Gastrocnemius medialis (tissue), 4 donors: ENCODE measurements at places on chromosomes 5 and 9.

- no peak for DNase-seq
Observed at GRCh38 chr5:91500758-91501157, 117.6 kb upstream of the ARRDC3 start.

DNA sequence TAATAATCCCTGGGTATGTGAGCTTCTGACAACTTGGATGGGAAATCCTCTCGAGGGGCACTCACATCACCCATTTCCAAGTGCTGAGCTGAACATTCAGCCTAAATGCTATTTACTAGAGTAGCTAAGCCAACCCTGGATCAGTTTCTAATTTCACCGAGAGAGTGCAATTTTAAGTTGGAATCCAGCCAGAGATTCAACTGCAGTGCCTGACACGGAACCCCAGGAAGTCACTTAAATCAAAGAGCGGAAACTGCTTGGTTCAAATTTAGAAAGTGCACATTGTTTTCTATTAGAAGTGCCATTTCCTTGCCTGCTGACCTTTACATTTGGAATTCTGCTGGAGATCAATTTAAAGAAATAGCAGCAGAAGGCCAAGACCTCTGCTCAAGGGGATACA, 8.8 kb downstream of the SPRY4 start:
- DNase-seq, result no peak

DNA sequence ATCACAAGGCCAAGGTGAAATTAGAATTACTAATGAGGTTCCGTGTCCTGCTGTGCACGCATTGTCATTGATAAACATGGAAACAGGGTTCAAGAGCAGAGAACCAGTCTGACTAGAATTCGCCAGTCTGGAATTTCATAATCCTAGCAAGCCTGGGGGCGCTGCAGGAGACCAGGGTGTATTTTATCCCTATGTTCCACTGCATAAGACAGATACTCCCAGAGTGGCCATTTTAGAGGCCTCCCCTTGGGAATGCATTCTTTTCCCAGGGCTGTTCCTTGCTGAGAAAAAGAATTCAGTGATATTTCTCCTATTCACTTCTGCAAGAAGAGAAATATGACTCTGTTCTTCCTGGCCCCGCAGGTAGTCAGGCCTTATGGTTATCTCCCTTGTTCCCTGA, 1387.7 kb downstream of the MAT2B start:
- DNase-seq, result no peak

- DNase-seq, result peak; percentile 5
Observed at GRCh38 chr9:72041775-72042194, 18.6 kb downstream of the C9orf57 start.

DNA sequence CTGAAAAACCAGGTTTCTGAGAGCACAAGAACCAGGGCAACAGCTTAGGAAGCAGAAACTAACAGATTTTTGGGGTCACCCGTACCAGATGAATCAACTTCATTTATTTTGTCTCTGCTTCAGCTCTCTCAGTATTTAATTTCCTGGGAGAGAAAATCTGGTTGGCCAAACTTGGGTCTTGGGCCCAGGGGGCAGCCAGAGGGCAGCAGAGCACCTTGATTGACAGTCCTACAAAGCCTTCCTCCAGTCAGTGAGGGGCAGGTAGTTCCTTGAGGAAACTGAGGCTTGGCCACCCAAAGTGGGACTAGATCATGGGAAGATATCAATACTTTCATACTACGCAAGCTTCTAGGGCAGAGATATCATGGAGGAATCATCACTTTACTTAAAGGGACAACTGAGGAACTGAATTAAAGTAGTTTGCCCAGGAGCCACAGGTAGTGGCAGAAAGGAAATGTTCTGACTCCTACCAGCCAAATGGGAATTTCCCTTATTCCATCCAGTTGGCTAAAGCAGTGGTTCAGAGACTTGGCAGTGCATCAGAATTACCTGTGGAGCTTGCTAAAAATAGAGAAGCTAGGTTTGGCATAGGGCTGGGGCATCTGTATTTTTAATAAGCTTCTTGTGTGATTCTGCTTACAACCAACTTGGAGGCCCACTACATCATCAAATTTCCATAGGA, 21.5 kb upstream of the ARHGAP26 start:
- DNase-seq, result peak; percentile 11

GRCh38 chr5:79107020-79107796, 4.4 kb upstream of the BHMT start:
- DNase-seq, result no peak

DNA sequence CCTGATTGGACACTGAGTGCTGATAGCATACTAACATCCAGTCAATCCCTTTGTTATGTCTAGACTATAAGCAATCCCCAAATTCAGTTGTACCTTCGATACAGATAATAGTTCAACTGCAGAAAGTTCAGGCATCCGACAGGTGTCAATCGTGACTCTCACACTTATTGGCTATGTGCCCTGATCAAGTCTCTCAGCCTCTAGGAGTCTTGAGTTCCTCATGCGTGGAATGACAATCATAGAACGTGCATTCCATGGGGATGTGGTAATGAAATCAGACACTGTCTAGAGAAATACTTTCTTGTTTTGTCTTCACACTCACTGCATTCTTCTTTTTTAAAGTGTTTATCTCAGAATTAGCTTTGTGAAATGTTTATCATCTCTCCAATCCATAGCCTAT, 4.8 kb downstream of the ANKRD34B start:
- DNase-seq, result no peak

DNA sequence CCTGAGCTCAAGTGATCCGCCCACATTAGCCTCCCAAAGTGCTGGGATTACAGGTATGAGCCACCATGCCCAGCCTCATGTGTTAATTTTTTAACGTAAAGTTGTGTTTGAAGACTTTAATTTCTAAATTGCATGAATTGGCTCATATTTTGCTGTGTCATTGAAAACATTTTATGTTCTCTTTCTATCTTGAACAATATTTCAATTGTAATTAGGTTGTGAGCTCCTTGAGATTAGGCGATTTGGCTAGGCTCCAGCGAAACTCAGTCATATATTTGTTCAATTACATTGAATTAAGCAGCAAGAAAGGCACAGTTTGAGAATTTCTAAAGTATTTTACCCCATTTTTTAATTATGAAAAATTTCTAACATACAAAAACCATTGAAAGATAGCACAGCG, 34.0 kb downstream of the GAPVD1 start:
- no peak for DNase-seq

- no peak for DNase-seq
Observed at GRCh38 chr9:99118782-99119466, 14.0 kb downstream of the TGFBR1 start.

- no peak for DNase-seq
Observed at GRCh38 chr9:118023644-118024043, 319.4 kb downstream of the TLR4 start.

DNA sequence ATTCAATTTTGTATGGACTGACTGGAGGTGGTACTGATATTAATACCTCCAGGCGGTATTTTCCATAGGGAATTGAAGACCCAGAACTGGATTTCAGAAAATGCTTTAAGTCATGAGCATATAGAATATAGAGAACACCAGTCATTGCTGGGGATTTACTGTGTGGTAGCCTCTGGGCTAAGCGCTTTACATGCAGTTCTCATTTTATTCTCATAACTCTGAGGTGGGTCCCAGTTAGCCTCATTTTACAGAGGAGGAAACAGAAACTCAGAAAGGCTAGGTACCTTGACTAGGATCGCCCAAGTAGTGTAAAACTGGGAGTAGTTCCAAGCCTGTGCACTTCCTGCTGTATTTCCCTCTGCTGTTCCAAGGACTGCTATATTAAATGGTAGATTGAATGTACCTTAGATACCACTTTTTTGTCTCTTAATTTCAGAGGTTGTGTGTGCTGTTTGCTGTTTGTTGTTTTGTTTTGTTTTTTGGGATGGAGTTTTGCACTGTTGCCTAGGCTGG, 13.8 kb downstream of the SLC44A1 start:
- DNase-seq, result no peak

GRCh38 chr5:133818869-133819600, 149.4 kb downstream of the C5orf15 start:
- no peak for DNase-seq

- no peak for DNase-seq
Observed at GRCh38 chr9:561427-561826, 280.1 kb upstream of the DMRT1 start.

DNA sequence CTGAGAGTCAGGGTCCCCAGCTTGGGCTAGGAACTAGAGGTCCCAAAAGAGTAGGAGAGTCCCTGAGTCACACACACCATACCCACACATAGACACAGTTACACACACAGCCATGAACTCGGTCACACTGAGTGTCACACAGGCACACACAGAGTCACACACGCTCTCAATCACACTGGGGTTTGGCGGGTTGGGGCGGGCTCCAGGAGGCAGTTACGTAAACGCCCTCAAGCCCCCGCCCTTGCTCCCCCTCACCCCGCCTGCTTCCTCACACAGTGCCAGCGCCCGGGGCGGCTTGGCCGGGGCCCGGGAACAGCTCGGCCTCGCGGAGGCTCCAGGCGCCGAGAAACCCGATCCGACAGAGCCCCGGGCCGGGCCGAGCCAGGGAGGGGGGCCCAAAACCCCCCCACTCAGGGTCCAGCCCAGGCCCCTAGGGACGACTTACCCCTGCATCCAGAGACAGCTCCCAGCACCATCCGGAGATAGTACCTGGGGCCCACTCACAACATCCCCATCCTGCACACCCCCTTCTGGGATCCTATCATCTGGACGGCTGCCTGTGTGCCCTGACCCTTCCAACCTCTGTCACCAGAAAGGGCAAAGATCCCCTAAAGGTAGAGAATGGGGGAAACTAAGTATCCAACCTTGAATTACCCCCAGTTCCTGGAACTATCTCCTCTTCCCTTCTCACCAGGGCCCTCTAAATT, 3.5 kb upstream of the CNTFR start:
- peak; percentile 85 for DNase-seq

DNA sequence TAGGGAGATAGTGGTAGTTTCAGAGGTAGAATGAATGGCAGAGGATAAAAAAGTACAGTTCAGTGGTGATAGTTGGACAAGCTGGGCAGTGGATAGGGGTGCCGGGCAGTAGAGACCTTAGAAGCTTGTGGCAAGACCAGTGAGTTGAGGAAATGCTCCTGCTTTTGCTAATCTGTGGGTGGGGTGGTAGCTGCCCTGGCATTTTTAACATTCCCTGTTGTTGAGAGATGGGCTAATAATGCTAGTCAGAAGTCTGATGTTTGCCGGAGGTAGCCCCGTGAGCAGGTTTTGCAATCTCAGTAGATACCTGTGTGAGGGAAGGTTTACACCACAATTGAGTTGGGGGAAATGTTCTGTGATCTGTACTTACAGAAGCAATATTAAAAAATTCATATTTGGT, 91.1 kb downstream of the TRIO start:
- no peak for DNase-seq

GRCh38 chr9:102362470-102363132, 624.2 kb upstream of the GRIN3A start:
- DNase-seq, result no peak

DNA sequence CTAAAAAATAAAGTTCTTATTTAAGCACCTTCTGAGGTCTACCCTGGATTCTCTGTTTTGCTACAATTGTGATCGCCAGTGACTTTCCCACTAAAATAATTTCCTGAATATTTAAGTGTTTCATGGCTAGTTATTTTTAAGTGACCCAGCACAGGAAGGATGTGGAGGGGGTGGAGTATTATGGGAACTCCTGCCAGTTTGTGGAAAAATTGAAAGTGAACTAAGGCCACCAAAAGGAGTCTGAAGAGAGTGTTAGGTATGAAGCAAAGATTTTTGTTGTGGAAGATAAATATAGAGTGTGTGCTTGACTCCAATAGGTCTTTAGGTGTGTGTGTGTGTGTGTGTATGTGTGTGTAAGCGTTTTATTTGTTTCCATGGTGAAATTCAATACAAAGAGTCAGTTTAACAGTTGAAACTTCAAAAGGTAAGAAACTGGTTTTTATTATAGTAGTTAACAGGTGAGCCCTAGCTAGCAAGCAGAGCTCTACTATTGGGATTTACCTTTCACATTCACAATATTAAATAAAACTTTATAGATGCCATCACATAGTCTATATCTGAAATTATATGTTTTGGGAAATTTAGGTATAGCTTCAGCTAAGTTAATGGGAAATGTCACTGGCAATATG, 25.6 kb downstream of the RASGRF2 start:
- DNase-seq, result no peak

DNA sequence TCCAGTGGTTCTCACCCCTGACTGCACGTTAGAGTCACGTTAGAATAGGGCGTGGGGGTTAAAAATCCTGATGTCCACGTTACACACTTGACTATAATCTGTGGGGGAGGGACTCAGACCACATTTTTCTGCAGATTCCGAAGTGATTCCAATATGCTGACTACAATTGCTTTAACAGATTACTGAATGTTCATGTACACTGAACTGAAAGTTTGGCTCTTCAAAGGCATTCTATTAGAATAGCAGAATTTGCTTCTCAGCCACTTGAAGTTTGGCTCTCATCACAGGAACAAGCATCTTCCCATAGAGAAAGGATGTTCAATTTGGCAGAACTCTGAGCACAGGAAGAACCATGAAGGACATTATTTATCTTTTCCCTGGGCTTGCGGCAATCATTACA, 84.5 kb downstream of the HAPLN1 start:
- DNase-seq, result no peak

DNA sequence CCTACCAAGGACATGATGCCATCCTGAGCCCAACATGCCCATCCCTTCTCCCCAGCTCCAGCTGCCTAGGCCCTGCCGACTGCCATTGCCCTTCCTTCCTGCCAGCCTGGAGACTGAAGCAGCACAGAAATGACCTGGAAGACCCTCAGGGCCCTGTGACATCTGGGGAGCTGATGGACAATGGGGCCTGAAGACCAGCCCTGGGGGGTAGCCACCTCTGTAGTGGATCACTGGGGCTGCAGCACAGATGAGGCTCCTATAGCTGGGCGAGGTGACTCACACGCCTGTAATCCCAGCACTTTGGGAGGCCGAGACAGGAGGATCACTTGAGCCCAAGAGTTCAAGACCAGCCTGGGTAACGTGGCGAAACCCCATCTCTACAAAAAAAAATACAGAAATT, 86.6 kb downstream of the VAV2 start:
- no peak for DNase-seq

- no peak for DNase-seq
Observed at GRCh38 chr5:54676481-54677340, 159.2 kb downstream of the SNX18 start.

DNA sequence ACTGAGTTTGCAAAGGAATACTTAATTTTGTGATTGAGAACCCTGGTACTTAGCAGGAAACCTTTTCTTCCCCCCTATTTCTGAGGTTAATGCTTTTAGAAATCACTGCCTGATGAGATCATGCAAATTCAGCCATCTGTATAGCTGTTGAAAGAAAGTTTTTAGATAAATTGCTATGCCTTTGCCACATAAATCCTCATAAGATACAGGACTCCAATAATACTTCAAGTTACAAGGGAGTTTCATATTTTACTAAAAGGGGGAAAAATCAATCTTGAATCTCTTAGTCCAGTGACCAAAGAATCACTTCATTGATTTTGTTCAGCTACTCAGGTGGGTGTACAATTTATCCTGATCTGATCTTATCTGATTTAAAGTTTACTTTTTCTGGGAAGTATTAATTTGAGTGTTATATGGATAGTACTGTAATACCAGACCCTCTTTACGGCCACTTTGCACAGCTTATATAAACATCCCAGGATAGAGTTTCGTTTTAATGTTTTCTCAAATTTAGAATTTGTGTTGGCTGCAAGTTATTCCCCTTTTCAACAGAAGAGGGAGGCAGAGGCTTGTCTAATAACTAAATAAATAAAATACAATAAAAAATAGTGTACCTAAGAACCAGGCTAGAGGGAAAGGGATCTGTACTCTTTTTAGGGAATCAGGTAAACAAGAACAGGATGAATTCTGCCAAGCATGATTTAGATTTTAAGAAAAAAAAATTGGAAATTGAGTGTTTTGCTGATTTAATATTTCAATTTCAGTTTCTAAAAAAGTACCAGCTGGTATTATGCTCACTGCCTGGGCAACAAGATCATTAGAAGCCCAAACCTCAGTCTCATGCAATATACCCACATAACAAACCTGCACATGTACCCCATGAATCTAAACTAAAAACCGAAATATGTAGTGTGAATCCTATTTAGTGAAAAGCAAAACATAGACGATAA, 69.1 kb downstream of the PSAT1 start:
- DNase-seq, result no peak
